ENCODE measurements at places on chromosomes 16 and 17.

GRCh38 chr16:30602616-30603277, 7.4 kb downstream of the ZNF689 start:
- DNase-seq, result no peak

- no peak for DNase-seq
Observed at GRCh38 chr17:49469831-49470810, 25.0 kb upstream of the NGFR start.

DNA sequence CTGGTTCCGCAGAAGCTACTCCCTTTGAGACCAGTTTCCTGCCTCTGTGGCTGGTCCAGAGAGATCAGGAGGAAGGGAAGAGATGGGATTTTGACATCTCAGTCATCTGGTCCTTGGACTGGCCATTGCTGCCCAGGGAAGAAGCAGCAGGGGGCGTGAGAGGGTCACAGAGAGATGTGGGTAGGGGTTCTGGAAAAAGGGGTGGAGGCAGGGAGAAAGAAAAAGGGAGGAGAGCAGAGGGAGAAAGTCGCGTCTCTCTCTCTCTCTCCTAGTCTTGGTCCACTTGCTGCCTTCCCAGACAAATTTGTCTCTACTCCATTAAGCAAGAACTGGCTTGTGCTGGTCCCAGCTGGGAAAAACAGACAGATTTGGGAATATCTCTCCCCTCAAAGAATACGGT, 4.4 kb downstream of the SHBG start:
- no peak for DNase-seq

GRCh38 chr16:89373355-89374110, 116.8 kb downstream of the ANKRD11 start:
- DNase-seq, result no peak

GRCh38 chr17:73130977-73131376, 33.8 kb upstream of the SSTR2 start:
- DNase-seq, result no peak

DNA sequence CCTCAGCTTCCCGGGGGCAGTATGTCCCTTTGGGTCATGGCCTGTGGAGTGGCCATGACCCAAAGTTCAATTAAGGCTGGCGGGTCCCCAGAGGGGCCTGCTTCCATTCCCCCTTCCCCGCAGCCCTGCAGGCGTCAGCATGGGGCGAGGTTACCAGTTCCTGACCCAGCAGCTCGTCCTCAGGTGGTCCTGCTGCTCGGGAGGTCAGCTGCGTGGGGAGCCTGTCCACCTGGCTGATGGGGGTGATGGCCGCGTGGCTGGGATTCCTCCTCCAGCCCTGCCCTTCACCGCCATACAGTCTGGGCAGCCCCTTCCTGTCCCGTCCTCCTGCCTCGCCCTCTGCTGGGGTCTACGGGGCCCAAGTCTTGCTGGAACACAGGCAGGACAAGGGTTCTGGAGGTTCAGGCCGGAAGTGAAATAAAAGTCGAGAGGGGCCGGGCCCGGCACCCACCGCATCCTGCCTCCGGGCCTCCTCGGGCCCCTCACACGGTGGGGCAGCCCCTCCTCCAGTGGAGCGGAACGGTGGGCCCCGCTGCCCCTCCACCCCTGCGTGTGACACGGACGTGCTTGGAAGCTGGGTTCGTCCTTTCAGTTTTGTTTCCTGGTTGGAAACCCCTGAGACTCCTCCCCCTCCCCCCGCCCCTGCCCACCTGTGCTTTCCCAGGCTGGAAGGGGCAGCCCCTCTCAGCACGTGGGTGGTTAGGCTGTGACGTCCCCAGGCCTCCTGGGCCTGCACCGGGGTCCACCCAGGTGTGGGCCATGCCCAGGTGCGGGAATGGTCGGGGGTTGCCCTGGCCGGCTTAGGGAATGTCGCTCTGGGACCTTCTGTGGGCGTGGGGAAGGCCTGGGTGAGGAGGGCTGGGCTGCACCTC, 6.8 kb downstream of the UBALD2 start:
- DNase-seq, result no peak

DNA sequence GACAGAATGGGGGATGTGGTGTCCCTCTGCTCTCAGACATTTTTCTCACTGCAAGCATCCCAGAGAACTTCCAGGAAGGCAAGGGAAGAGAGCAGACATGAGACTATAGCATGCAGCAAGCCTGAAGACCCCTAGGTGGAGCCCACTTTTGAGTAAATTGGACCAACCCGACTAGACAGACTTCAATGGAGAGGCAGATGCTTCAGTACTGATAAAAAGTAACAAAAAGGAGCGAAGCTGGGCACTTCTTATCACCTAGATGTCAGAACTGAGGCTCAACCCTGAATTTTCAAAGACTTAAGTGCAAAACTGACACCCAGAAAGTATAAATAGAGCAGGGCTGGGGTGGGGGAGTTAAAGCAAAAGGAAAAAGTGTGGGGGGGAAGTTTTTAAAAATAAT, 130.8 kb downstream of the PMP22 start:
- DNase-seq, result no peak

DNA sequence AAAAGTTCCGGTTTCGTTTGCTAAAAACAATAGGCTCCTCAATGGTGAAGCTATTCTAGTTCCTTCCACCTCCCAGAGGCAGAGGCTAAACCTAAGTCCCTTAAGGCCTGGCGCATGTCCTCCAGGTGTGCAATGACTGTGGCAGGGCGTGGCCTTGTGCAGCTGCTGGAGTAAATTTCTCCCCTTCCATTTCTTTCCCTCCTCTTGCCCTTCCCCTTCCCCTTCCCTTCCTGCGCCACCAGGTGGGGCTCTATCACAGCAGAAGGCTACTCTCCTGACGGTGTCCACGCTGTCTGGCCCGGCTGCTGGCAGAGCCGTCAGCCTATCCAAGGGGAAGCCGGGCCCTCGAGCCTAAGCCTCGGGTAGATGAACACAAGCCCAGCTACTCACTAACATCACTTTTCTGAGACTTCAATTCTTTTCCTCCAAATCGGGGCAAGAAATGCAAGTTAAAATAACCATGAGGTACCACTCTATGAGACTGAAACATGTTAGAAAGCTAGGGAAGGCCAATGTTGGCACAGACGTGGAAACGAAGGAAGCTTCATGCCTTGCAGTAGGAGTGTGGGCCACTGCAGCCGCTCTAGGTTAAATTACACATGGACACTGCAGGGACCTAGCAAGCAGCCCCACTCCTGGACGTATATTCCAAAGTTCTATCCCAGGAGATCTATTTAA, 34.4 kb downstream of the C16orf78 start:
- DNase-seq, result peak; percentile 48

- no peak for DNase-seq
Observed at GRCh38 chr16:50717494-50717893, 24.1 kb downstream of the NOD2 start.

GRCh38 chr17:36765436-36766043, 164.2 kb downstream of the MRM1 start:
- DNase-seq, result no peak

GRCh38 chr16:11405331-11406176, 60.3 kb downstream of the RMI2 start:
- no peak for DNase-seq

DNA sequence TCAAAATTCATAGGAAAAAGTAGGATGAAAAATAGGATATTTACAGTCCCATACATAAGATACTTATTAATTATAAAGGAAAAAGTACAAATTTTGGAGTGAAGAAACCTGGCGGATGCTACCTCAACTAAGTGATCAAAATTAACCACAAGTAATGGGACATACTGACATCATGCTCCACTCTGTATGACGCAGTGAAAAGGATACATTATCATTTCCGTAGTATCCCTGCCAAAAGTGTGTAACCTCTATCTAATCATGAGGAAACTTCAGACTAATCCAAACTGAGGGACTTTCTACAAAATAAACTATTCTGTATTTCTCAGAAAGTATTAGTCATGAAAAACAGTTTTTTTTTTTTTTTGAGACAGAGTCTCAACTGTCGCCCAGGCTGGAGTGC, 60.5 kb downstream of the TRIM37 start:
- DNase-seq, result no peak

GRCh38 chr16:70579648-70580630, 56.3 kb downstream of the SF3B3 start:
- no peak for DNase-seq

DNA sequence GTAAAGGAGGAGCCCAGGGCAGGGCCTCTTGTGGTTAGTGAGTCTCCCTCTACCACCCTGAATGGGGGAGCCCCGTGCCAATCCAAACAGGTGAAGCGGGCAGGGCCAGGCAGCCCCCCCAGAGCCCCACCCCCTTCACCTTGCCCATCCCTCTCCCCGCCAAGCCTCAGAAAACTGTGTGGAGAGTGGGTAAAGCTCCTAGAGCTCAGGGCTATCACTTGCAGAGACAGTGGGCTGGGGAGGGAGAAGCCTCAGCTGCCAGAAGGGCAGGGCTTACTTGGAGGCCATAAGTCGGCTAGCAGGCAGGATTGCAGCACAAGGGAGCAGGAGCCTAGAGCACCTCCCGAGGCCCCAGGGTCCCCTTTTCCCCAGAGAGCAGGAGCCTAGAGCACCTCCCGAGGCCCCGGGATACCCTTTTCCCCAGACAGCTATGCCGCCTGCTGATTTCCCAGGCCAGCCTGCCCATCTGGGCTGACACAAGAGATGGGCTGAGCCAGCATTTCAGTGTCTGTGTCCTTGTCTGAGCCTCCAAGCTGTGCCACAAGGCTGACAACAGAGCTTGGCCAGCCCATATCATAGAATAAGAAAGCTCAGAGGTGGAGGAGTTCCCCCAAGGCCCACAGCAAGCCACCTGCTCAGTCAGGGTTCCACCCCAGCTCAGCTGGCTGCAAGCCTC, 6.7 kb upstream of the KRT14 start:
- no peak for DNase-seq

DNA sequence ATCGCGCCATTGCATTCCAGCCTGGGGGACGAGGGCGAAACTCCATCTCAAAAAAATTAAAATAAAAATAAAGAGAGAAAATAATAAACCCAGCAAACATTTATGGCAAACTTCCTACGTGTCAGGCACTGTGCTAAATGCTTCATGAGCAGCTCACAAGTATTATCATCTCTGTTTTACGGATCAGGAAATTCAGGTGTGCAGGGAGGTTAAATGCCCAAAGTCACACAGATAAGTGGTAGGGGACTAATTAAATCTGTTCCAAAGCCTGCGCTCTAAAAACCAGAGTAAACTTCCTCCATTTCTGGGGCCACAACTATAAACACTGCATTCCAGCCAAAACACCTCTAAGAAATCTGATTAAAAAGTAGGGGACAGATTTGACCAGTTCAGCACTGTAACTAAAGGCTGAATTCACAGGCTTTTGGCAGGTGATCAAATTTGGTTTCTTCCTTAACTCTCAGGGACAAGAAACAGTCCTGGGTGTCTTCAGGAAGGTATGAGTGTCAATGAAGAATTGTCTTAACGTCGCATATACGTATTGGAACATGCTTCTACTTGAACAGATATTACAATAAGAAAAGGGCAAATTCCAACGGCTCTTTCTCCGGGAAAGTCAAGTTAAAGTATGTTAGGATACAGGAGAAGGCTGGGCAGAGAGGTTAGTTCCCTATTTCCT, 996 bp downstream of the STRADA start:
- no peak for DNase-seq

- no peak for DNase-seq
Observed at GRCh38 chr16:72728516-72728915, 319.4 kb downstream of the ZFHX3 start.

DNA sequence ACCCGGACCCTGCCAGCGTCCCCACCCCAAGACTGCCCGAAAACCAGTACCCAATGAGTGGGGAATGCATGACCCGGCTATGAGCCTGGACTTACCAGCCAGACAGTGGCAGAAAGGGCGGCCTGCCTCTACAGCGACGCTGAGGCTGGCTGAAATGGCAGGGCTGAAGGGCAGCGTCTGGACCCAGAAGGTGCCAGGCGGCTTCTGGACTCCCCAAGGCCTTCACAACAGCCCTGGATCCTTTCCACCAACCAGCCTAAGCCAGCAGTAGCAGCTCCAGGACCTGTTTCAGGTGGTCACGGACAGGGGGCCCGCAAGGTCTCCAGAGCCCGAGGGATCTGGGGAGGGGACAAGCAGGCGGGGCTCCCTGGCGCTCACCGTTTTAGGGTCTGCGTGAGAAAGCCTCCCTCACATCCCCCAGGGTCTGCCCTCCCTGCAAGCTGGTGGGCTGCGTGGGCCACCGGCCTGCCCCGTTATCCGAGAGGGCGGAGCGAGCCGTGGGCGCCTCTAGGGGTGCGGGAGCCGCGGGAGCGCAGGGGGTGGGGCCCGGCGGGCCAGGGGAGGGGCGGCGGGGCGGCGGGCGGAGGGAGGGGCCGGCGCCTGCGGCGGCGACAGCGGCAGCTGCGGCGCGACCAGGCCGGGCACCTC, at the start of gene RIPOR1:
Gene RIPOR1, plus strand, starts transcription at position 608 of the 648 bp plus-strand sequence. CDS start 9,618 bp downstream, outside the sequence.
- DNase-seq, result no peak

DNA sequence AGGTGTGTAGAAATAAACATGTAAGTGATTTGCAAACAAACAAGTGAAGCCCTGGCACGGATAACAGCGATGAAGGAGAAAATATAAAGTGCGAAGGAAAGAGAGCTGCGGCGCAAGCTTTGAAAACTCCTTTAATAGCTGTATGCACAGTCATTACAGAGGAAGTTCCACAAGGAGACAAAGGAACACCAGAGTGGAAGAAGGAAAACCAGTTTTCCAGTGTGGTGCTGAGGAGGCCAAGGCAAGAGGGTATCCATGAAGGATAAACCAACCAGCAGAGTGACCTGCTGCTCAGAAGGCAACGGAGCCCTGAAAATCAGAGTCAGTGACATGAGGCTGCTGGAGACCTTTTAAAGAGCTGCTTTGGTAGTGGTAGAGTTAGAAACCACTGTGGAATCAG, 24.4 kb downstream of the METTL16 start:
- DNase-seq, result no peak

DNA sequence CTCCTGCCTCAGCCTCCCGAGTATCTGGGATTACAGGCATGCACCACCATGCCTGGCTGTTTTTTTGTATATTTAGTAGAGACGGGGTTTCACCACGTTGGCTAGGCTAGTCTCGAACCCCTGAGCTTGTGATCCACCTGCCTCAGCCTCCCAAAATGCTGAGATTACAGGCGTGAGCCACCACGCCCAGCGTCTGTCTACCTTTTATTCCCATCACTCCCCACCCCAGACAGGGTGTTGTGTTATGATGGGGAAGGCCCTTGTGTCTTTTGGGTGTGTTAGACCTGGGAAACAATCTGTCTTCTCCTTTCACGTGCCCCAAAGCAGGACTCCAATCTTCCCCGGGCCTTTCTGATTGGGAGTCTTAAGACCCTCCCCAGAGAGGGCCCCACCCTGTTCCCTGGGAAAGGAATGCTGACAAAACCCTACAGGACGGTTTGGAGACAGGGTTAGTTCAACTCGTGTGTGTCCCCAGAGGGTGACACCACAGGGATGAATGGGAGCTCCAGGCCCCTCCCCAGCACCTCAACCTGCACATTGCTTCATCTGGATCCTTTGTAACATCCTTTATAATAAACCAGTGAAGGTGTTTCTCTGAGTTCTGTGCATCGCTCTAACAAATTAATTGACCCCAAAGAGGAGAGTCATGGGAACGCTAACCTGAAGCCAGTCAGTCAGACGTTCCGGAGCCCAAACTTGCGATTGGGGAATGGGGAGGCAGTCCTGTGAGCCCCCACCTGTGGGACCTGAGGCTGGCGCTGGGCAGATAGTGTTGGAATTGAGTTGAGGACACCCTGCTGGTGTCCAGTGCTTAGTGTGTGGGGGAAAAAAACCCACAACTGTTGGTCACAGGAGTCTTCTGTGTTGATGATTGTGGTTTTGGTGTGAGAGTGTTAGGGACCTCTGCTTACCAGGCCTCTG, 3.2 kb upstream of the ELOB start:
- DNase-seq, result no peak
